ENCODE measurements at places on chromosomes 2 and 18.
A peak's percentile ranks its signal among the peaks of the same experiment; 100 is the strongest.

DNA sequence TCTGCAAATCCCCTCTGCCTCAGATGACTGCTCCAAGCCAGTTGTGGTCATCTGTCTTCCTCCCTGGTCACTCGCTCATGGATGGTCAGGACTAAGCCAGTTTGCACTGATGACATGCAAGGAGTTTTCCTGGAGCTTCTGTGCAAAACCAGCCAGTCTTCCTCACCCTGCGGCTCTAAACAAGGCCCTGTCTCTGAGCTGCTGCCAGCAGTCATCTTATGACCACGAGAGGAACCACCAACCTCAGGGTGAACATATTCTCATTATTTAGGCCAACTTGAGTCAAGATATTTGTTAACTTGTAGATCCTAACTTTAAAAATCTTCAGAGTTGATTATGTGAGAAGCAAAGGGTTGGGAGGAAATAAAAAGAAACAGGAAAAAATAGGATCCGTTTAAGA lies 119.9 kb upstream of the CAB39 start:
- peaks cover 39% of the 10 kb centered on the region for H3K4me1 ChIP-seq
- no peaks in the 10 kb centered on the region for H3K27me3 ChIP-seq
- peaks cover 9% of the 10 kb centered on the region for H3K36me3 ChIP-seq
- DNase-seq: no peak

- DNase-seq: no peak
- peaks cover 5% of the 10 kb centered on the region for H3K27me3 ChIP-seq
- H3K4me1 ChIP-seq: no peaks in the 10 kb centered on the region
- H3K36me3 ChIP-seq: no peaks in the 10 kb centered on the region
- H3K27ac ChIP-seq: no peak overlapping the region
- H3K4me3 ChIP-seq: no peak overlapping the region
Measured at GRCh38 chr2:120999377-121000097, 263.9 kb downstream of the GLI2 start.

DNA sequence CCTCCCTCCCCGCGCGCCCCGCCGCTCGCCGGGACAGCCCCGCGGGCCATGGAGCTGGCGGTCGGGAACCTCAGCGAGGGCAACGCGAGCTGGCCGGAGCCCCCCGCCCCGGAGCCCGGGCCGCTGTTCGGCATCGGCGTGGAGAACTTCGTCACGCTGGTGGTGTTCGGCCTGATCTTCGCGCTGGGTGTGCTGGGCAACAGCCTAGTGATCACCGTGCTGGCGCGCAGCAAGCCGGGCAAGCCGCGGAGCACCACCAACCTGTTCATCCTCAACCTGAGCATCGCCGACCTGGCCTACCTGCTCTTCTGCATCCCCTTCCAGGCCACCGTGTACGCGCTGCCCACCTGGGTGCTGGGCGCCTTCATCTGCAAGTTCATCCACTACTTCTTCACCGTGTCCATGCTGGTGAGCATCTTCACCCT lies 865 bp downstream of the GALR1 start:
- H3K27me3 ChIP-seq: peaks cover 74% of the 10 kb centered on the region
- DNase-seq: no peak
- H3K4me1 ChIP-seq: peaks cover 10% of the 10 kb centered on the region
- peaks cover 1% of the 10 kb centered on the region for H3K36me3 ChIP-seq
- H3K27ac ChIP-seq: no peak overlapping the region

GRCh38 chr18:21803495-21803894 lies 62.9 kb downstream of the MIB1 start:
- no peak for DNase-seq
- H3K4me3 ChIP-seq: no peak overlapping the region
- H3K27ac ChIP-seq: no peak overlapping the region
- peaks cover 17% of the 10 kb centered on the region for H3K36me3 ChIP-seq
- H3K27me3 ChIP-seq: no peaks in the 10 kb centered on the region

DNA sequence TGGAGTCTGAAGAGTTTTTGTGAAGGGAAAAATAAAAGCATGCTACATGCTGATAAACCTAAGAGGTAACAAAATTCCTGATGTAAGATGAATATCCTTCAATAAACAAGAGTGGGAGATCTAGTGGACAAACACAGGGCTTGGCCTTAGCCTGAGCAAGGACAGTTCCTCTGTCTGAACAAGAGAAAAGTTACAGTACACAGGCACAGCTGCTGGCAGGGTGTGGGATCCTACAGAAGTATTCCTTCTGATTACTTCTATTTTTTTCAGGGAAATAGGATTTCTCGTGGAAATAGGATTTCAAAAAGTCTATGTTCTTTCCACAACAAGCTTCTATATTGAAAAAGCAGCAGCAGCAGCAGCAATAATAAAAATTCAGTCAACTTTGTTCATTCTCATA lies 54.1 kb downstream of the NBAS start:
- no peak overlapping the region for H3K27ac ChIP-seq
- no peak overlapping the region for H3K4me3 ChIP-seq
- no peak for DNase-seq
- H3K27me3 ChIP-seq: no peaks in the 10 kb centered on the region
- H3K4me1 ChIP-seq: peaks cover 7% of the 10 kb centered on the region
- H3K36me3 ChIP-seq: peaks cover 29% of the 10 kb centered on the region

DNA sequence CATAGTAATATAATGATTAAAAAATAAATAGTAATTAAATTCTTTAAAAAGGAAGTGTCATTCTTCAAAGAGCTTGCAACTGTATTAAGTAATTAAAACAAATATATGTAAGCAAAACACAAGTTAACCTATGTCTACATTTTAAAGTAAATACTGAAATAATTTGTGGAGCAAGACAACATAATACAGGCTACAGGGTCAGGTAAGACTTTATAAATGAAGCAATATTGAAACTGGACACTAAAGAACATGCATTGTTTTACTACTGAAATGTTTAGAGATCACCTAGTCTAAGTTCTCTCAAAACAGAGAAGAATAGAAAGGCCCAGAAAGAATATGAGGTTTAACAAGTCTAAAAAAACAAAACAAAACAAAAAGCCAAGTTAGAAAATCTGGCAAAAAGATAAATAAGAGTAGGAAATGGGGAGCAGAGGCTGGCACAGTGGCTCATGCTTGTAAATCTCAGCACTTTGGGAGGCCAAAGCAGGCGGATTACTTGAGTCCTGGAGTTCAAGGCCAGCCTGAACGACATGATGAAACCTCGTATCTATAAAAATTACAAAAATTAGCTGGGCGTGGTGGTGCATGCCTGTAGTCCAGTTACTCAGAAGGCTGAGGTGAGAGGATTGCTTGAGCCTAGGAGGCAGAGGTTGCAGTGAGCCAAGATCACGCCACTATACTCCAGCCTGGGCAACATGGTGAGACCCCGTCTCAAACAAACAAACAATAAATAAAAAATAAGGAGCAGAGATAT lies 34.4 kb downstream of the VPS54 start:
- DNase-seq: no peak
- H3K36me3 ChIP-seq: peaks cover 17% of the 10 kb centered on the region
- H3K4me3 ChIP-seq: no peak overlapping the region
- no peaks in the 10 kb centered on the region for H3K27me3 ChIP-seq
- peaks cover 23% of the 10 kb centered on the region for H3K4me1 ChIP-seq

GRCh38 chr2:217836901-217837491 lies 165.8 kb downstream of the TNS1 start:
- no peaks in the 10 kb centered on the region for H3K4me1 ChIP-seq
- H3K27me3 ChIP-seq: no peaks in the 10 kb centered on the region
- H3K36me3 ChIP-seq: no peaks in the 10 kb centered on the region
- peak; percentile 7 for DNase-seq
- no peak overlapping the region for H3K4me3 ChIP-seq

DNA sequence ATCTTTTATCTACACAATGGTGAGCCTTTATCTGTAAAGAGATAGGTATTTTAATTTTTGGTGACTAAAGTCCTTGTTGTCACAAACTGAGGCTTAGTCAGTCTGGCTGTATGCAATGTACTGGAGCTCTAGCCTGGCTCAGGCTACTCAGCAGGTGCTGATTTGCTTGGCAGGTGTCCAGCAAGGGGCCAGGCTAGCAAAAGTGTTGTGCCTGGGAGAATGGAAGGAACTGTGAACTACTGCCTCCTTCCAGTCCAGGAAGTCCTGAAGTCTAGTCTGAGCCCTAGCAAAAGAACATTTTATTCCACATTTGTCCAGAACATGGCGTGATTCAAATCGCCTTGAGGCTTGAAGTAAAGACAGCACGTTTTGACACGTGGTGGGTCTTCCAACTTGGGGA lies 260.5 kb downstream of the CCDC85A start:
- no peak for DNase-seq
- H3K27ac ChIP-seq: no peak overlapping the region
- H3K4me1 ChIP-seq: no peaks in the 10 kb centered on the region
- H3K4me3 ChIP-seq: no peak overlapping the region
- no peaks in the 10 kb centered on the region for H3K27me3 ChIP-seq

DNA sequence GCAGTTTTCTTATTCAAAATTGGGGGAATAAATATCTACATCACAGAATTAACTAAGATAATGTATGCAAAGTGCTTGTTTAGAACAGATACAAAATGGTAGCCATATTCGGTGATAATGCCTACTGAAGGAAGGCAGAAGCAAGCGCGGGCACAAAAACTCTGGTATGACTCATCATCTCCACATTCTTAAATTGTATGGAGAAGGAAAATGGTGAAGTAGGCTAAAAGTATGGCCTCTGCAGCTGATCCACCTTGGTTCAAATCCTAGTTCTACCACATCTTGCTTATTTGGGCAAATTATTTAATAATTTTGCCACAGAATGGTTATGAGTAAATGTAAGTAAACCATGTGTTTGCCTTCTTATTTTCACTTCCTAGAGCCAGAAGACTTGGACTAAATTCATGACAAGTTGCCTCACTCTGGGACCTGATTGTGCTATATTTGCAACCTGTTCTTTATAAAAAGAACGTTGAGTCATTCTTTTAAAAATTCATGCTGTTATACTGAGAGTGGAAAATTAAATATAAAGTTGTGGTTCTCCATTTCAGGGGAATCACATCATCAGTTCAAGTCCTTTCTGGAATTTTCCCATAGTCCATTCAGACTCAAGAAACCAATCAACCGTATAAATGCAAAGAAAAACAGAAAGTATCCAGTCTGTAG lies 9.0 kb upstream of the CDK15 start:
- H3K27ac ChIP-seq: no peak overlapping the region
- H3K27me3 ChIP-seq: peaks cover 12% of the 10 kb centered on the region
- H3K4me1 ChIP-seq: peaks cover 2% of the 10 kb centered on the region
- no peak for DNase-seq
- no peak overlapping the region for H3K4me3 ChIP-seq

GRCh38 chr2:197426723-197427603 lies 7.9 kb downstream of the SF3B1 start:
- H3K4me1 ChIP-seq: peaks cover 71% of the 10 kb centered on the region
- no peak overlapping the region for H3K4me3 ChIP-seq
- H3K27me3 ChIP-seq: no peaks in the 10 kb centered on the region
- peak overlapping the region; percentile 57 for H3K27ac ChIP-seq
- no peak for DNase-seq
- peaks cover 32% of the 10 kb centered on the region for H3K36me3 ChIP-seq

- H3K27me3 ChIP-seq: peaks cover 7% of the 10 kb centered on the region
- no peaks in the 10 kb centered on the region for H3K36me3 ChIP-seq
Measured at GRCh38 chr2:217930761-217931563, 71.8 kb downstream of the TNS1 start.

- H3K27me3 ChIP-seq: no peaks in the 10 kb centered on the region
- no peak for DNase-seq
- H3K36me3 ChIP-seq: no peaks in the 10 kb centered on the region
Measured at GRCh38 chr2:237530472-237531433, 35.6 kb upstream of the PRLH start.

DNA sequence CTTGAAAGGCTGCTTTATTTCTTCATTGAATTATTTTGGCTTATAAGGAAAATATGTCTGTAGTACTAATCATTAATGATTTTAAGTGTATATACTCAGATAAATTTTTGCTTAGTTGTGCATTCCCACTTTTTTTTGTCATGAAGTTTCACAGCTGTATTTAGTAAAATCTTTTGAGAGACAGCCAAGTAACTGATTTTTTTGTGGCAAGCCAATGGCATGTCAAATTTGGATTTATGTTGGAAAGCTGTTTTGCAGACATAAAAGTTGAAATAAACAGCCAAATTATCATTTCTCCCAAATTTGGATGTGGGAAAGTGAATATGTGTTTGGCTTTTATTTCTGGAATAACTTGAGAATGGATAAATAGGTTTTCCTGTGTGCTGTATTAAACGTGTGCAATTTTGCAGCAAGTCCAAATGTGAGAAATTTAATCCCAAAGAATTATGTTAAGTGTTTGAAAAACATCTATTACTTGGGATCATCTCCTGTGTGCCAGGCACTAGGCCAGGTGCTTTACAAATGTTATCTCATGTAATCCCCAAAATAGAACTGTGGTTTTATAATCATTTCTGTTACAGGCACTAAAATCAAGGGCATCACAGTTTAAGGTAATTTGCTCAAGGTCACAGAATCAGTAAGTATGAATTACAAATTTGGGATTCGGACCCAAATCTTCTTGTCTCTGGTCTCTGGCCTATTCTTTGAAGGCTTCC lies 160.4 kb downstream of the PTPRM start:
- H3K36me3 ChIP-seq: no peaks in the 10 kb centered on the region
- no peak overlapping the region for H3K4me3 ChIP-seq
- no peaks in the 10 kb centered on the region for H3K27me3 ChIP-seq
- H3K27ac ChIP-seq: no peak overlapping the region
- DNase-seq: no peak
- H3K4me1 ChIP-seq: no peaks in the 10 kb centered on the region

GRCh38 chr2:171553236-171553635 lies 31.0 kb downstream of the CYBRD1 start:
- H3K36me3 ChIP-seq: no peaks in the 10 kb centered on the region
- H3K4me1 ChIP-seq: peaks cover 4% of the 10 kb centered on the region
- DNase-seq: no peak
- H3K4me3 ChIP-seq: no peak overlapping the region

GRCh38 chr2:158735822-158736580 lies 59.1 kb upstream of the DAPL1 start:
- H3K4me3 ChIP-seq: no peak overlapping the region
- DNase-seq: no peak
- peaks cover 7% of the 10 kb centered on the region for H3K27me3 ChIP-seq
- H3K36me3 ChIP-seq: no peaks in the 10 kb centered on the region
- H3K4me1 ChIP-seq: no peaks in the 10 kb centered on the region

DNA sequence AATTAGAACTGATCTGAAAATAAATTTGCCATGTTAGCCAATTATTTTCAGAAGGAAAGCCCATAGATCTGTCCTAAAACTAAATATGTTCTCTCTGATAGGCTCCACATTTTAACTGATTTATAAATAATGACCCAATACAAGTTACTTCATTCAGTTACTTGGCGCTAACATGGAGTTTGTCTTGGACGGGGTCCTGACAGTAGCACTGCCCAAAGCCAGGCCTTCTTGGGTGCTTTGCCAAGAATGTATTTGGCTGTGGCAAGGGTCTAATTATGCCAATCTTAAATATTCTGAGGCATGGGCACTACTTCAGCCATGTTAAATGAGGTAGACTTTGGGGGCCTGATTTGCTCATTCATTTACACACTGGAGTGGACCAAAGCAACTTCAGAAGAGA lies 135.0 kb upstream of the PKDCC start:
- no peak for DNase-seq
- no peaks in the 10 kb centered on the region for H3K4me1 ChIP-seq
- no peak overlapping the region for H3K4me3 ChIP-seq
- H3K36me3 ChIP-seq: no peaks in the 10 kb centered on the region

DNA sequence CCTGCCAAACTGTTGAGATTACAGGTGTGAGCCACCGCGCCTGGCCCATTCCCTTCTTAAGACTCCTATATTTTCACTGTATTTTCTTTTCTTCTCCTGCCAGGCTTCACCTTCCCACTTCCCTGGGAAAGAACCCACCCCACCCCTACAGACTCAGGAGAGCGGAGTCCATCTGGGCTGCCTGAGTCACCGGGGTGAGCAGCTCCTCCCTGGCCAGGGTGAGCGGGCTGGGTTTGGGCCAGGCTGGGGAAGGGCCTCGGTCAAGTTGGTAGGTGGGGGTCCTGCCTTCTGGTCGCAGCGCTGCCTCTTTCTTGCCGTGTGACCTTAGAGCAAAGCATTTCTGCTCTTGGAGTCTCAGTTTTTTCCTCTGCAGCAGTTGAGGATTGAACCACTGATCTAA lies 2.1 kb upstream of the GAREM2 start:
- H3K36me3 ChIP-seq: no peaks in the 10 kb centered on the region
- H3K27ac ChIP-seq: no peak overlapping the region
- DNase-seq: no peak
- no peak overlapping the region for H3K4me3 ChIP-seq
- peaks cover 5% of the 10 kb centered on the region for H3K4me1 ChIP-seq
